Activated CD4-positive, alpha-beta T cell treated with anti-CD3 and anti-CD28 coated beads, Interleukin-2, amount 10 ng/mL, durations not matched to agents 24 days and 14 days (primary cell): ENCODE measurements at places on chromosomes 5 and 9. TPM values are rescaled to one million over a fixed set of nuclear protein-coding genes. Genes with fewer than 3 reads are reported as not detected.

Gene EIF4E1B
- total RNA-seq: not detected in 2 replicates

DNA sequence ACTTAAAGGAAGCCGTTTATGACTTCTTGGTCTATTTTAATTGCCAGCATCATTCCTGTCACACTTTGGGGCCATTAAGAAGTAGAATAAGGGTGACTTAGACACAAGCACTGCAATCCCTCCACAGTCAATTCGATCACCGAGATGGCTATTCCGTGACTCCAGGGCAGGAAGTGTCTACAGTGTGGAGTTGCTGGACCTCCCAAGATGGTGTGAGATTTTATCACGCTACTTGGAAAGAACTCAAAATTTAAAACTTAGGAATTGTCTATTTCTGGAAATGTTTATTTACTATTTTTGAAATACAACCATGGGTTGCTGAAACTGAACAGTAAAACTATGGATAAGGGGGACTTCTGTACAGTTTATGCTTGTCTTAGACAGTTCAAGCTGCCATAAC lies 6.2 kb downstream of the FBXL7 start:
- no peak for DNase-seq

- no peak for DNase-seq
Measured at GRCh38 chr5:120146787-120147186, 317.3 kb upstream of the PRR16 start.

DNA sequence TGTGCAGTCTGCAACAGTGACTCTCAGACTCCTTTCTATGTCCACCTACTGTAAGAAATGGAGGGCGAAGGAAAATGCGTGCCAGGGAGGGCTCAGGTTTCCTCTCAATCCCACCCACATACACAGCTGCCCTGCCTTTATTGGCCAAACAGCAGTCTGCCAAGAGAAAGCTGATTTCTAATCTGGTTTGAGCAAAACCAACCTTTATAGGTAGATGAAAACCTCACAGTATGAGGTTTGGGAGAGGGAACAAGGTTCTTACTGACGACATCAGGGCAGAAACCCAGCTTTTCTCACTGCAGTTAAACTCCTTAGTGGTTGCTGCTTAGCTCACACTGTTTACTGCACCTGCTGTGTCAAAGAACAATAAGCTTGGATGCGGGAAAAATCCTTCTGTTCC lies 152.3 kb upstream of the KLF9 start:
- no peak for DNase-seq

DNA sequence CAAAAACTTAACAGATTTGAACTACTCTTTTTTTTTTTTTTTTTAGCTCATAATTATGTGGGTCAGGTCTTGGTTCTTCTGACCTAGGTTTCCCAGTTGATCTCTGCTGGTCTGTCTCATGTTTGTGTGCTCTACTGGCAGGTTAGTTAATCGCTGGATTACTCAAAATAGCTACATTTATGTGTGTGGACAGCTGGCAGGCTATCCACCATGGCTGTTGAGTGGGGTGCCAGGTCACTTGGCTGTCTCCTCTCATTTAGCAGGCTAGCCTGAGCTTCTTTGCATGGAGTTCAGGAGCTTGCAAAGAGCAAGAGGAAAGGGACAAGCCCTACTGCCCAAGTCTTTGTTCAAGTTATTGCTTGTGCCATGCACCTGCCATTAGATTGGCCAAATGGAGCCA lies 9.3 kb downstream of the ADCY2 start:
- DNase-seq: no peak

GRCh38 chr5:50889790-50890189 lies 223.4 kb downstream of the PARP8 start:
- no peak for DNase-seq
